Activated T-helper 17 cell treated with anti-CD3 and anti-CD28 coated beads, Interleukin-2, amount 50 U/mL, for 72 hours (primary cell): ENCODE measurements at places on chromosomes 3 and 15.

DNA sequence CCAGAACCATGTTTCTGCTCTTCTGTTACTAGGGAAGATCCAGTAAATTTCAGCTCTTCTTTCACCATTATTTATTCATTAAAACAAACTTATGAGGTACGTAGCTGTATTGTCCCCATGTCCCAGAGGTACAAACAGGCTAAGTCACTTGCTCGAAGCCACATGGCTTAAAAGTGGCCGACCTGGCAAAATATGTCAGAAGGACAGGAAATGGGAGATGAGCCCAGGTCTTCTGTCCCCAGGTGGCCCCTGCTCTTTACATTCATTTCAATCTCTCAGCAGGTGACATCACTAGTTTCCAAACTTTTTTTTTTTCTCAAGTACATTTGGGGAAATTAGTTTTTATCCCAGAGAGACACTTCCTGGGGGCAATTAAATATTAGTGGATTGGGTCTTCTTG, 34.1 kb upstream of the LPP start:
- no peak for ATAC-seq

DNA sequence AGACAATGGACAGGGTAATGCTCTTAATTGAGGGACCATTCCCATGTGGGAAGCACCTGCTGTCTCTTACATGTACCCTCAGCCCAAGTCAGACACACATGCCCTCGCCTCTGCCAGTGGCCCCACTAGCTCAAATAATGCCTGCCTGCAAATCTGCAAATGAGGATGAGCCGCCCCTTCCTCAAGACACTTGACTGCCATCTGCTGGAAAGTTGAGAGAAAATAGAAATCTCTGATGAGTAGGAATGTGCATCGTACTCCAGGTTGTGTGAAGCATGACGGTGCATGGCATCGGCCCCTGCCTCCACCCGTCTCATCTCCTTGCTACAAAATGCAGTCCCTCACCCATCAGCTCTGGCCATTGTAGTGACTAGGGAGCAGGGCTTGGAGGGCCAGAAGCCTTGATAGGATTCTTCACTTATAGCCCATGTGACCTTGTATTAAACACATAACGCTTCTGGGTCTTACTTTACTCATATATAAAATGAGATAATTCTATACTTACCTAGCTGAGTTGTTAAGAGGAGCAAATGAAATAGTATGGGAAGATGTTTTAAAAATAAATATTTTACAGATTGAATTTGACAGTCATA, 6.3 kb upstream of the SCN5A start:
- ATAC-seq = peak; percentile 48

GRCh38 chr3:52031896-52032295, 24.5 kb downstream of the DUSP7 start:
- ATAC-seq = no peak

DNA sequence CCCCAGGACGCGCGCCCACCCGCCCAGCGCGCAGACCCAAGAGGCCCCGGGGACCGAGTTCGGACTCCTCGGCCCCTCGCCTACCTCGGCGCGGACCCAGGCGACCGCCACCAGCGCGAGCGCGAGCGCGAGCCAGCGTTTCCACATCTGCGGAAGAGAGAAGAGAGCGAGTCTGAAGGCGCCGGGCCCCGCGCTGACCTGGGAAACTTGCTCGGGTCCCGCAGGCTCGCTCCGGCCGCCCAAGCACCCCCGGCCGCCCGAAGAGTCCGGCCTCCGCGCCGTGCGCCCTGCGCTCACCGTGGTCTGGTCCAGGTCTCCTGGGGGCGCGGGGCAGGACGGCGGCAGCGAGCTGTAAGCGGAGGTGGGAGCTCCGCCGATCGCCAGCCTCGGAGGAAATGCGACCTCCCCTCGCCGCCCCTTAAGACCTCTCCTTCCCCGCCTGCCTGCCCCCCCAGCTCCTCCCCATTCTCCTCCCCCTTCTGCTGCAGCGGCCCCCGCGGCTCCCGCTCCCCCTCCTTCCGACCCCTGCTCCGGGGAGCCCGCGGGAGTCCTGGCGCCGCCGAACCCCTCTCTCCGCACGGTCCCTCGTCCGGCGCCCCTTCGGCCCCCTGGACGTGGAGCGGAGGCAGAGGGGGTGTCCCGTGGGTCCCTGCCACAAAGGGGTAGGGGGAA, at the start of gene FSTL1:
FSTL1 (minus strand) TSS at position 393 of the 672 bp plus-strand sequence; CDS start at position 147, 246 bp downstream.
- peak; percentile 7 for ATAC-seq

DNA sequence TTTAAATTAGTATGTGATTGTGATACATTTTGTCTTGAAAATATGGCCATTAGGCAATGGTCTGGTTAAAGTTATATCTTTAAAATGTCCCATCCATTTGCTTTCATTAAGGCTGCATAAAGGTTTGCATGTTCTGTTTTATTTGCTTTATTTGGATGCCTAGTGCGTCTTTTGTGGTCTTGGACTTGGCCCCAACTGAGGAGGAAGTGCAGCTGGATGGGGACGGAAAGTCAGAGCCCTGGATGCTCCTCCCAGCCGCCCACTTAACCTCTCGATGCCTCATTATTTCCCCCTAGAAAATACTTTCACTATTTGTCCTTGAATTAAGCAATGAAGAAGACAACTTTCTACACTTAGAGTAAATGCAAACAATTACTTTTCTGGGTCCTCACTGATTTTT, 898.2 kb downstream of the MCTP2 start:
- no peak for ATAC-seq

DNA sequence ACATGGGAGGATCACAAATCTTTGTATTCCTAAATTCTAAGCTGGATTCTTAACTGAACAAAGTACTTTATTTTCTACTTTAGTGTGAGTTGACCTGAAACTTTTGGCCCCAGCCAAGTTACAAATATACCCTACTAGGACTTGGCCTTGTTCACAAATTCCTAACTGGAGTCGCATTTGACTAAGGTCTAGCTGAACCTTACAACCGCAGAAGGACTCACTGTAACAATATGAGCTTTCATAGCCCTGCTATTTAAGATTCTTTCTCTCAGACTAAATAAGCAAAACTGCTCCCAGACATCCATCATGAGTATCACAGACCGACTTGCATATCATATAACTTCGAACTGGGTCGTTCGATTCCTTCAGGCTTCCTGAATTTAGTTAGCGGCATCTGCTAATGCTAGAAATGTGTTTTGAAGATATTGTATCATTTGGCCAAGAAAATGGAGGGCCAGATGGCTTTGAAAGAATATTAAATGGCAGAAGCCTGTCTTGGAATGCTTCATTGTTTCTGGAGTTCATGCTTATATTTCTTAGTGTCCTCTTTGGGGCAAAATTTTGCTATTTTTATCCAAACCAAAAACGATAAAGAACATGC, 28.4 kb upstream of the ADAMTS9 start:
- no peak for ATAC-seq
